ENCODE measurements at places on chromosomes 1 and 21.
A peak's percentile ranks its signal among the peaks of the same experiment; 100 is the strongest.

DNA sequence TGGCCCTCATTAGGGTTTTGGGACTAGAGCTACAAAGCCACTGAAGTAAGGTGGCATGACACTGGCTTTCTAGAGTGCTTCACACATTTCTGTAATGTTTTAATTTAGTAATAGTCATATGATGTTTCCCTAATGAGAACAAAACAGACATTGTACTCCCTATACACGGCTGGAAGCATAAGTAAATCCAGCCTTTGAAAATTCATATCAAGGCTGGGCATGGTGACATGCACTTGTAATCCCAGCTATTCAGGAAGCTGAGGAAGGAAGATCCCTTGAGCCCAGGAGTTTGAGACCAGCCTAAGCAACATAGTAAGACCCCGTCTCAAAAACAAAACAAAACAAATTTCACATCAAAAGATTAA lies 7.4 kb downstream of the USP48 start:
- no peak for DNase-seq

GRCh38 chr1:29284961-29285560 lies 48.7 kb downstream of the PTPRU start:
- DNase-seq, result no peak

DNA sequence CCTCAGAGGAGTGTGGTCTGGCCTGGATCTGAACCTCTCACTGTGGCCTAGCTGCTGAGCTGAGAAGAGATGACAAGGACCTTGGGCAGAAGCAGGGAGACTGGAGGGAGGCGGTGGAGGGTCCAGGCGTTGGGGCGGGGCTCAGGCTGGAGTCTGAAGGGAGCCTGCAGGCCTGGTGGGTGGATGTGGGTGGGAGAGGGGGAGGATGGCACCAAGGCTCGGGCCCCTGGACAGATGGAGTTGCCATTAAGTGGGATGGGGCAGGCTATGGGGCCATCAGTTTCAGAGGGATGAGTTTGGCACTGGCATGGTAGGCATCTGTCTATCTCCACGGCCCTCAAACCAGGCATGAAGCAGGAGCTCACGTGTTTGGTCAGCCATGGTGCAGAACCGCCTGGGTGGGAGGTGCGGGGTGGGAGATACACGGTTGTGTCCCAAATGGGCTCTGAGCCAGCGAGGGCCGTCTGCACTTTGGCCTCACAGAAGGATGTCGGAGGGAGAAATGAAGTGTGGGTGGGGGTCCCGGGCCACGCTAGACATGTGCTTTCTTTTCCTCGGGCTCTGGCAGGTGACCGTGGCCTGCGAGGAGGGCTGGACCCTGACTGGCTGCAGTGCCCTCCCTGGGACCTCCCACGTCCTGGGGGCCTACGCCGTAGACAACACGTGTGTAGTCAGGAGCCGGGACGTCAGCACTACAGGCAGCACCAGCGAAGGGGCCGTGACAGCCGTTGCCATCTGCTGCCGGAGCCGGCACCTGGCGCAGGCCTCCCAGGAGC lies 23.6 kb downstream of the PCSK9 start:
- no peak for DNase-seq

GRCh38 chr1:62800825-62801306 lies 16.9 kb downstream of the ATG4C start:
- DNase-seq, result no peak

GRCh38 chr1:233791721-233792120 lies 112.8 kb upstream of the SLC35F3 start:
- DNase-seq, result no peak

- no peak for DNase-seq
Measured at GRCh38 chr1:118158924-118159323, 26.1 kb downstream of the SPAG17 start.

- no peak for DNase-seq
Measured at GRCh38 chr1:175186433-175187160, 6.0 kb downstream of the KIAA0040 start.

GRCh38 chr1:36650200-36651065 lies 167.7 kb upstream of the CSF3R start:
- peak; percentile 41 for DNase-seq

DNA sequence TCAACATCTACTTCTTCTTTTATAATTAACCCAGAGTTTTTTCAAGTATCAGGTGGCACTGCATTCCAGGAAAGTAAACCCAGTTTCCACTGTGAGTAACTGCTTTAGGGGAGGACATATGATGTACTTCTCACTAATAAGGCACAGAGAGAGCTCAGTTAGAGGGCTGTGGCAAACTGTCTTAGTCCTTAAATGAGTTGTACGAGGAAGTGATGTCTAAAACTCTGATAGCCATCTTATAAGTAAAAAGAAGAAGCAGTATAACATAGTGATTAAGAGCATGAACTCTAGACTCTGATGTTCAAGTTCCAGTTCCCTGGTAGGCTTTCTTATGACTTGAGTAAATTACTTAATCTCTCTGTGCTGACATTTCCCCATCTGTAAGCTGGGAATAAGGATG lies 58.7 kb upstream of the PTGS2 start:
- no peak for DNase-seq

GRCh38 chr1:175277783-175278733 lies 85.5 kb upstream of the KIAA0040 start:
- DNase-seq, result no peak

GRCh38 chr1:205858141-205858961 lies 8.4 kb upstream of the PM20D1 start:
- no peak for DNase-seq

- DNase-seq, result no peak
Measured at GRCh38 chr1:62946511-62946910, 162.6 kb downstream of the ATG4C start.

- DNase-seq, result no peak
Measured at GRCh38 chr1:93704052-93704451, 22.4 kb upstream of the BCAR3 start.

DNA sequence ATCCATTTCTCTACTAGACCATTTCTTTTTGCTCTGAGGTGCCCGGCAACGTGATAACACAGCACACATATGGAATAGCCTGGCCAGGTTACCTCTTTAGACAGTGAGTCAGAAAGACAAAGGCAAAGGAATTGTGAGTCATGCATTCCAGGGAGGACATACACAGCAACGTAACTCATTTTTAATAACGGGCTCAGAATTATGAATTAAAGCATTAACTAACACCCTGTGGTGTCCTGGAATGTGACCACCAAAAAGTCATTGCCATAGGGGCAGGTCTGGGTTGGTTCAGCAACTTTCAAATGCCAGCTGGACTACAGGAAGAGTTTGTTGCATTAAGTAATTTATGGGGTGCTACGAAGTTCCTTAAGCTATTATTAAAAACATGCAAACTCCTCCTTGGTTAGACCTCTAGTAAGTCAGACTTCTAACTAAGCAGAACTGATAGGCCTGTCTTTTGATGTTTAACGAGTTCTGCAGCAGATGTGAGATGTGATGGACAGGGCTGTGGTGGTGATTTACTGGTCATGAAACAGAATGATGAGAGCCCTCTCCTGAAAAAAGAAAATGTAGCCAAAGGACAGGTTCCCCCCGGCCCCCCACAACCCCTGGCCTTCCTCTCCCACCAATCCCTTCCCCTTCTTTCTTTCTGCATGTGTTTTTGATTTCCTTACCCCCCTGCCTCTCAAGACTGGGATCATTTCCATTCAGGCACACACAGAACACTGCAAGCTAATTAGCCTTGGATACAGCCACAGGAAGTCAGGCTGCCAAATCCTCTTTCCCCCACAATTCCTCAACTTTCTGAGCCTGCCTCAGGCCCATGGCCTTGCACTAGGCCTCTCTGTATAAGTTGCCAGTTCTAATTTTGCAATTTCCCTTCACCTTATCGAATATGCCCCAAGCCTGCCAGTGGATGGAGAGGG lies 88.9 kb upstream of the HAO2 start:
- no peak for DNase-seq

DNA sequence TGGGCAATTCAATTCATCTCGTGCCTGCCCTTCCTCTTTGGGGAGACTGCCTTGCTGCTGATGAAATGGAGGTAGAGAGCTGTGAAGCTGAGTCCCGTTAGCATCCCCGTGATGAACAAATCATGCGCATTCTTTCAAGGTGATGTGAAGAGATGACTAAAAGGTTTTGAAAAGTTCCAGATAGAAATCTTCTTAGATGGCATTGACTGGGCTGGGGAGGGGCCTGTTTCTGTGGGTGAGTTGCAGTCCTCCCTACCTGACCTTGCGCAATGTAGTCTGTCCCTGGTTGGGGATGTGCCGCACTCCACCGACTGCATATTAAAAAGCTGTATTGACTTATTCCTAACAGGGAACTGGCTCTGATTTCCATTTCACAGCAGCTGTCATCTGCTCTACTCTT lies 49.6 kb downstream of the ST6GALNAC3 start:
- DNase-seq, result no peak

DNA sequence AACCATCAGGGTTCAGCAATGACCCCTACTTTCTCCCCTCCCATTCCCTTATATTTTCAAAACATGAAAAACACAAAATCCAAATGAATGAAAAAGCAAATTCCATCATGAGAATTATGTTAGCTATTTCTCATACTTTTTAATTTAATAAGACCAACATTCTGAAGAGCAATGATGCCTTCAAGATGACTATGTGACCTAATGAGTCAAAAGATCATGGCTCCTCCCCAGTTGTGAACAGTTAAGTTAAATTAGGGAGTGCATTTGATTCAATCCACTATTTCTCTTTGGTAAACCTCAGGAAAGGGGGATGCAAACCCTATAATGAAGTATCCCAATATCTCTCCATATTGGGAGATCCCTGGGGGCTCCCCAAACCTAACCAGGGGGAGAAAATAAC lies 36.5 kb downstream of the PUM1 start:
- DNase-seq, result no peak

GRCh38 chr1:93605812-93606512 lies 75.7 kb downstream of the BCAR3 start:
- no peak for DNase-seq

DNA sequence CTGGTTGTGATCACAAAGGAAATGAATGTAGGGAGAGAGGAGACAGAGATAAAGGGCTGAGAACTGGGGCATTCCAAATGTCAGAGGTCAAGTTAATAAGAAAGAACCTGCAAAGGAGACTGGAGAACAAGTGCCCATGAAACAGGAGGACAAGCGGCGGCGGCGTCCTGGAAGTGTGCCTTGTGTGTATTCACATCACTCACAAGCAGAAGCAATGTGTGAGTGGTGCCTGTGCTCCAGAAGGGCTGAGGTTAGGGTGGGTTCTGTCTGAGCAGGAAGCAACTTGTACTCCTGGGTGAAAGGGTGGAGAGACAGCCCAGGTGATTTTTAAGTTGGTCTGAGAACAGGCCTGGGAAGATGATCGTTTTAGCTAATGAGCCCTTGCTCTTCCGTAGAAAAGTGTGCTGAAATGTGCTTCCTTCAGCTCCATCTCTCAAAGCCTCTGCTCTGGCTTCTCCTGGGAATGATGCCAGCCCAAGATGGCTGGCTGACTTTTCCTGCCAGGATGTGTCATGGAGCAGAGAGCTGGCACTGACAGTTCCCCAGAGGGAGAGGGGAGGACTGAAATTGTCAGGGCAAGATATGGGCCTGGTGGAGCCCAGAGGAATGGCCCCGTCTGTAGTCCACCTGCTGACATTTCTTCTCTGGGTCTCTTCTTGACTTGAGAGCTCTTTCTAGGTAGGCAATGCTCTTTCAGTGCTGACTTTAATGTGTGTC lies 25.1 kb upstream of the PLEKHA6 start:
- no peak for DNase-seq

- DNase-seq, result no peak
Measured at GRCh38 chr1:27392778-27393635, 585 bp downstream of the GPR3 start.

DNA sequence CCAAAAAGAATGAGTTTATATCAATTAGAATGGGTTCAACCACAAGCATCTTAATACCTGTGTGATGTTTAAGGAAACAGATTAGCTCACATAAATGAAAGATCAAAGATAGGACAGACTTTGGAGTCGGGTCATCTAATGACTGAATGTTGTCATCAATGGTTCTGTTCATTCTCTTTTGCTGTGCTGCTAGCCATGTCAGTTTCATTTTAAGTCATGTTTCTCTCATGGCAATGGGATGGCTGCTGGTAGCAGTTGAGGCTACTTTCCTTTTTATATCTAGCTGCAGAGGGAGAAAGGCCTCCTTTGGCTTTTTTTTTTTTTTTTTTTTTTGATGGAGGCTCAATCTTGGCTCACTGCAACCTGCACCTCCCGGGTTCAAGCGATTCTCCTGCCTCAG lies 86.9 kb upstream of the SPAG17 start:
- DNase-seq, result no peak

GRCh38 chr1:161738627-161739287 lies 10.8 kb upstream of the DUSP12 start:
- no peak for DNase-seq

DNA sequence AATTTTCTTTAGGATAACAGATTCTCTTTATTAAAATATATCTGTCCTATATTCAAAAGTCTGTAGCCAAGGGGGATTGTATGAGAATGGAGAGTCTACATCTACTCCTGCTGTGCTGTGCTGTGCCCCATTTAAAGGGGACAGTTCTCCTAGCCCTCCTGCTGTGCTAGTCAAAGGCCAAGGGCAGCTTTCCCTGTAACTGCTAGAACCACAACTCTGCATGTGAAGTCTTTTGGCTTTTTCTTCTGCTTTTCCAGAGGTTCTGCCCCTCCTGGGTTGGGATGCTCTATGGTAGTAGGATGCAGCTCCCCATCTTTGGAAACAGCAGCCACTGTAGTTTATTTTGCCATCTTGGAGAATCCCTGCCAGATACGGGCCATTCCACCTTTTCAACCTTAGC lies 197.5 kb upstream of the JUN start:
- DNase-seq, result no peak

DNA sequence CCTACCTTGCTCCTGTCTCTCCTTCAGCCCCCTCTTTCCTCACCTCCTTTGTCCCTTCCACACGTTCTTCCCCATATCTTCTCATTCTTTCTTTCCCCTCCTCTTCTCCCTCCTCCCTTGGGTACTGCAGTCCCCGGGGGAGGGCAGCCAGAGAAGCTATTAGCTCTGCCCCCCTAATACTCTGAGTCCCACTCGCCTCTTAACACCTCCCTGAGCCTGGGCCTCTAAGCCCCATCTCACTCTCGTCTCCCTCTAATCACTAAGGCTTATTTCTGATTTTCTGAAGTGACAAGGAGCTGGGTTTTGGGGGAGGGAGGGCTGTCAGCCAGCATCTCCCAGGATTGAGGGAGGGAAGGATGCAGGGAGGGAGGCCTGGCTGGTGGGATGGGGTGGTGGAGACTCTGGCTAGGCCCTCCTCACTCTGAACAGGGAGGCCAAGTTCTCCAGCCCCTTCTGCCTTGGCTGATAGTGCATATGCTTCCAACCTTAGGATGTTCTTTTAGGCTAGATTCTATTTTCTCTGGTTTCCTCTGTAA lies 25.6 kb upstream of the DMBX1 start:
- no peak for DNase-seq

GRCh38 chr1:160706526-160707235 lies 4.9 kb downstream of the CD48 start:
- no peak for DNase-seq

Data from NCI-H187 (cell line).